ENCODE measurements at places on chromosomes 2 and 18.
A peak's percentile ranks its signal among the peaks of the same experiment; 100 is the strongest.

DNA sequence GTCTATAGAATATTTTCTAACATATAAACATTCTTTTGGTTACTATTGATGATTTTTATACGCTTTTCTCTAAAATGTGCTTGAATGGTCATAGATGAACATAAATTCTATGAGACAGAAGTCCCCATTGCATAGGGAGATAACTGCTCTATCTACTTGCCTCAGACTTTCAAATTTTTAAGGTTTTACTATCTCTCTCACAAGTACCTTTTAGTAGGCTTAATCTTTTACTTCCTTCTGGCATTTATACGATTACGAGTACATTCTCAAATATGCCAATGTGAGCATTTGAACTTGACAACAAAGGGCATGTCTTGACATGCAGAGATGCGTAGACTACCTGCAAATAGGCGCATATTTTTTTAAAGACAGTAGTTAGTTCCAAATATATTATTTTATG lies 935.9 kb upstream of the LRATD1 start:
- no peak for DNase-seq

GRCh38 chr2:33419581-33420200 lies 56.8 kb upstream of the RASGRP3 start:
- DNase-seq, result no peak

GRCh38 chr2:175966839-175967238 lies 35.2 kb downstream of the LNPK start:
- DNase-seq, result no peak

DNA sequence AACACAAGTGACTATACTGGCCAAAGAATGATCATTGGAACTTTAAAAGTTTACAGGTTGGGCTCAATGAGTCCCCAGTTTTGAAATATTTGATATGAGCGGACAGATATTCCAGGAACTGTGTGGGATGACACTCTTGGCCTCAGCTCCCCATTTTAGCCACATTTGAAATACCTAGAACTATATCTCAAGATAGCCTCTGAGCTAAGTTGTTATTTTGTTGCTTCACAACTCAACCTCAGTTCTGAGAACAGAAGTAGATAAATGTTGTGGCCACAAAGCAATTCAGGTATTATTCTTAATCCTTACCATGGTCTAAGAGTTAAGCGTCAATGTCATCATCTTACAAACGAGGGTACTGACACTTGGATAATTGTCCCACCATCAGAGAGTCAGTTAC lies 172.2 kb upstream of the SETBP1 start:
- DNase-seq, result no peak

DNA sequence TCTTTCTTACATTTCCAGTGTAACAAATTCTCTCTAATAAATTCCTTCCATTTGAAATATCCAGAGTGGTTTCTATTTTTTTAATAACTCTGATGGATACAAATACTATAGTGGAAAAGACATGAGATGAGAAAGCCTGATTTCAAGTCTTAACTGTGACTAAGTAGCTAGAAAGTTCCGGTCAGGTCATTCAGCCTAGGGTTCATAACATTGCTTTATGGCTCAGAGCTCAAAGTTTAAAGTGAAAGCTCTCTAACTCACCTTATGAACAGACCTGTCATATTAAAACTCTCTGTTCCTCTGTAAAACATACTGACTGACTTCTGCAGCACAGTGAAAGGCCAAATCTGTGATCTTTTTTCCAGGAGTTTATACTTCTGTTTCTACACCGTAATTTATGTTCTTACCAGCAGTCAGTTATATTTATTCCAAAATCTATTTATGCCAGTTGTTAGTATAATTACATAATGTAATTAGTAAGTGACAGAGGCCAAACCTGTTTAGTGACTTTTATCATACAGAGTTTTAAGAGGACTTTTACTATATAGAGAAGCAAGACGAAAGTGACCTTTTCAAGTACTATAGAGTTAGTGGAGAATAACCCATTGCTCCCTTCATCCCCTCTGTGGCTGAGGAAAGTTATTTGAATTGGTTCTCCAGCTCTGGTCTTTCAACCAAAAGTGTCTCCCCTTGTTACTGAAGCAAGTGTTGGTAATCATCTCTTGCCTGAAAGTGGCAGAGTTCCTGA lies 118.8 kb upstream of the PDE1A start:
- DNase-seq, result no peak

GRCh38 chr2:216519154-216519762 lies 20.6 kb downstream of the RPL37A start:
- no peak for DNase-seq

DNA sequence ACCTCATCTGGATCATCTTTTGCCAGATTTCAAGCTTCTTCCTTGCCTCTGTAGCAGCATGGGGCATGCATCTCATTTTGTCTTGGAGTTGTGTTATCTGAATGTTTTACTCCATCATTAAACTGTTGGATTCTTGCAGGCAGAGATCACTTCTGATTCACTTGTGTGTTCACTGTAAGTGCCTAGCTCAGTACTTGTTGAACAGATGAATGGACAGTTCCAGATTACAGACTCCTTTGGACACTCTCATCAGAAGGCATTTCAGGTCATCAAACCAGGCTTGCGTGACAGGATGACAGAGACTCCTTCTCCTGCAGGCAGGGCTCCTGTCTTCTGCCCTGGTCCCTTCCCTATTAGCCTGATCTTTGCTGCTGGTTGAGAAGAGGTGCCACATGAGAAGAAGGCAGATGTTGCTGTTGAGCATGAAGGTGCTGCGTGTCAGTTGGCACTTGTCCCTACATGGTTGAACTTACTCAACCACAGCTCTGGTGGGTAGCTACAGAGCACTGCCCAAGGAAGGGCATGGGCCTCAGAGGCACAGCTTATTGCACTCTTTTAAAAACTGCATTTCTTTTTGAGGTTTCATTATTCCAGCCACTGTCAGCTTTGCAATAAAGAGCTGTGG lies 58.9 kb downstream of the INPP4A start:
- no peak for DNase-seq

DNA sequence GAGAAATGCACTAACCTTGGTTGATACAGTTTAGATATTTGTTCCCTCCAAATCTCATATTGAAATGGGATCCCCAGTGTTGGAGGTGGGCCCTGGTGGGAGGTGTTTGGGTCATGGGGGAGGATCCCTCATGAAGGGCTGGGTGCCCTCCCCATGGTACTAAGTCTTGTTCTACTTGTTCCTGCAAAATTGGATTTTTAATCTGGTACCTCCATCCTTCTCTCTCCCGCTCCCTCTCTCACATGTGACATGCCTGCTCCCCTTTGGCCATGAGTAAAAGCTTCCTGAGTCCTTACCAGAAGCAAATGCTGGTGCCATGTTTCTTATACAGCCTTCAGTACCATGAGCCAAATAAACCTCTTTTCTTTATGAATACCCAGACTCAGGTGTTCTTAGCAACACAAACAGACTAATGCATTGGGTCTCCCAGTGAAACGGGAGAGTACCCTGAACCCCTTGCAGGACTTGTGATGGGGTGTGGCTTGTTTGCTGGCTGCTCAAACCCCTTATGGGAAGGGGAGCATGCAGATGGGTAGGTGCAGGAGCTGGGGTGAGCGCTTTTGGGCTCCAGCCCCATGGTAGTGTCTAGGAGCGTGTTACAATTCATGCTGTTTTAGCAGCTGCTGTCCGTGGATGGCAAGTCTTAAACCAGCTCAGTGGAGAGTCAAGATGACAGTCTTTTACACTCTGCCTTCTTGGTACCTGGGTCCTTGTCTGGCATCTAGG lies 27.2 kb downstream of the FAHD2B start:
- DNase-seq, result no peak

DNA sequence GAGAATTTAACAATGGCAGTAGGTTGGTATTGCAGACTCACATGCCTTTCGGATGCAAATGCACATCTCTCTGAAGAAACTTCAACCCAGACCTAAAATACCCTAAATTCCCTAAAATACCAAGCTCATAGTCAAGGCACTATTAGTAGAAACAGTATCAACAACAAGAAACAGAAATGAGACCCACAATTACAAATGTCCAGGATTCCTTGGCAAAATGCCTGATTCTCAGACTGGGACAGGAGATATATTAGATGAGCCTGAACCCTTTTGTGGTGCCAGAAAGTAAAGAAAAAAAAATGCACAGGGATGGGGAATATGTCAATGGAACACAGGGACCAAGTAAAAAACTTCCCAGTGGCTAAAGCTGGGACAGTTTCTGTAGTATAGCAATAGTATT lies 77.2 kb downstream of the NAT8 start:
- DNase-seq, result no peak

DNA sequence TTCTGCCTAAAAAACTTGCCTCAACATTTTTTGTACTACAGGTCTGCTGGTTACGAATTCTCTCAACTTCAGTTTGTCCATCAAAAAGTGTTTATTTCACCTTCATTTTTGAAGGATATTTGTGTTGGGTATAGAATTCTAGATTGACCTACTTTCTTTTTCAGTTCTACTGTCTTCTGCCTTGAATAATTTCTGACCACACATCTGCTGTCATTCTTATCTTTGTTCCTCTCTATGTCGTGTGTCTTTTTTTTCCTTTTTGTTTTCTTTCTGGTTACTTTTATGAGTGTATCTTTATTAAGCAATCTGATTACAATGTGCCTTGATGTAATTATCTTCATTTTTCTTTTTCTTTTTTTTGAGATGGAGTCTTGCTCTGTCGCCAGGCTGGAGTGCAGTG lies 25.3 kb downstream of the ADCY3 start:
- no peak for DNase-seq

GRCh38 chr2:12424809-12425208 lies 291.9 kb upstream of the TRIB2 start:
- DNase-seq, result no peak

DNA sequence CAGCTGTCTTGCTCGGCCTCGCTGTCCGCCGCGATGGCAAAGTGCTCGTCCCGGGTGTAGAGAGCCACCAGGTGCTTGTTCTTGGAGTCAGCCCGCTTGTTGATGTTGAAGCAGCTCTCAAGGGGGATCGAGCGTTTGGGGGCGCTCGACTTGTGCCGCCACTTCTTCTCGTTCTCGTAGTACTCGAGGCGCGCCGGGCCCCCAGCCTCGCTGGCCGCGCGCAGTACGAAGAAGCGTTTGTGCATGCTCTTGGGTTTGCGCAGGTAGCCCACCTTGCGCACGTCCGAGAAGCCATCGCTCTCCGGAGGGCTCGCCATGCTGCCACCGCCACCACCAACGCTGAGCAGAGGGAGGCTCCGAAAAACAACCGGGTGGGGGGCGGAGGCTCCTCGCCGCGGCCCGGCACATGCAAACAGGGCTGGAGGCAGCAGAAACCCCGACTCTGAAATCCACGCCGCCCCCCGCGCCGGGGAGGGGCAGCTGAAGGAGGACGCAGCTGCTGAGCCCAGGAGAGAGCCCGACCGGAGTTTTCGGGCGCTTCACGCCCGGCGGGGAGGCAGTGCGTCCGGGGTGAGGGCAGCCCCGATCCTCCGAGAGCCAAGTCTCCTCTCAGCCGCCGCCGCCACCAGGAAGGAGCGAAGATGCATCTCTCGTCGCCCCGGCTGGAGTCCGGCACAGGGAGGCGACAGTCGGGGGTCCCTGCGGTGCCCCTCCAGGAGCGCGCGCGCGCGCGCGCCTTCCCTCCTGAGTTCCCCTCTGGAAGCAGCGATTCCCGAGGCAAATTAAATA lies 1.0 kb downstream of the IRS1 start:
- peak; percentile 52 for DNase-seq

GRCh38 chr2:12796657-12797056 lies 79.9 kb downstream of the TRIB2 start:
- peak; percentile 16 for DNase-seq

DNA sequence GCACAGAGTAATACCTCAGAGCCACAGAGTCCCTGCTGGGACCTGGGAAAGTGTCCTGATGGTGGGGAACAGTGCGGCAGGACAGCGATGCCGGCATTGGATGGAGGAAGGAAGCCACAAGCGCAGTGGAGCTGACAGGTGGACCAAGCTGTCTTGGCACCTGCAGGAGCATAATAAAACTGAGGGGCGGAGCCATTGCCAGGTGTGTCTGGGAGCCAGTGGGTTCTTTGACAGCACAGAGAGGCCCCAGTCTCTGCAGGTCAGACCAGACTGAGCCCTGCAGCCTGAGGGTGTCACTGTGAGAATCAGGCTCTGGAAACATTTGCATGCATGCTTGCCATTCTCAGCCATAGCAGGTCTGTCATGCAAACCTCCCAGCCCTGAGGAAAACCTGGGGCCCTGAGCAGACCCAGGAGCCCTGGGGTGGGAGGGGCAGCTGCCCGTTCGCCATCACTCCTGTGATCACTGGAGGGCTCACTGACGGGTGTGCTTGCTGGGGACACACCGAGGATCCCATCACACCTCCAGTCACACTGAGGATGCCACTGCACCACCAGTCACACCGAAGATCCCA lies 210.5 kb upstream of the HDAC4 start:
- DNase-seq, result no peak

DNA sequence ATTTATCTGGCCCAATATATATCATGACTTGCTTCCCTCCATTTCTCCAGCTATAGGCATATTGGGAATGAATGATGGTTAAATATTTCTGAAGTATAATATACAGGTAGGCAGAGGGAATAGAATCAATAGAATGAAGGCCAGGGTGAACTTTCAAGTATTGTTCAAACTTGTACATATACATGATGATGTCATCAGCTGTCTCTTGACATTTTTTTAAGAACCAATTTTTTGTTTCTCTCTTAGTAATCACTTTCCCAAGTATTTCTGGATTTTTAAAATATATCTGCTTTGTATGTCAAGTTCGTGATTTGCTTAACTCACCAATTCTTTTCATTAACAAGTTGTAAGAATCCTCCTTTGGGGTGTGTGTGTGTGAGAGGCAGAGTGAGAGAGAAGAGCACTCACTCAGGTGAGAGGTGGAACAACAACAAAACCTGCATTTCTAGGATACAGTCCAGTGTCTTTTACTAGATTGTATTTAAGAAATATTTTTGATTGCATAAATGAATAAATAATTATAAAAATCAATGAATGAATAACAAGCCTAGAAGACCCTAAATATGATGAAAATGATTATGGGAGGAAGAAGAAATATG lies 1239.1 kb downstream of the LRP1B start:
- DNase-seq, result no peak

- DNase-seq, result no peak
Measured at GRCh38 chr2:3736112-3736511, 32.7 kb downstream of the DCDC2C start.

DNA sequence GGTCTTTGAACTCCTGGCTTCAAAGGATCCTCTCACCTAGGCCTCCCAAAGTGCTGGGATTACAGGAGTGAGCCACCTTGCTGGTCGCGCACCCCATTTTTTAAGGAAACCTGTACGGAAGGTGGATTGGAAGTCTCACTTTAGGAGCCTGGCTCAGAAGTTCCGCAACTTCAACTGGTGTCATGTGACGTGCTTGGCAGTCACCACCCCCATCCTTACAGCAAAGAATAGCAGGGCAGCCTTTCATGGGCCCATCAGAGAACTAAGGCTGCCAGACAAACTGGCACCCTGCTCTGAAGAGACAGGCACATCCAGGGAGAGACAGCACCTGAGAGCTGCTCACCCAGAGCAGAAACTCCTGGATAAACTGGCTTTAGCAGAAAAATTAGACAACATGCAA lies 3.3 kb upstream of the SLC66A2 start:
- no peak for DNase-seq

All from anterior cingulate cortex (tissue), 58 donors.